ENCODE measurements at places on chromosomes 4 and X. TPM values are rescaled to one million over a fixed set of nuclear protein-coding genes. Genes with fewer than 3 reads are reported as not detected.
A peak's percentile ranks its signal among the peaks of the same experiment; 100 is the strongest.

The CFI gene
- total RNA-seq, result not detected

The GABRG1 gene
- total RNA-seq, result not detected

The DCX gene
- total RNA-seq, result not detected

The CXCL10 gene
- not detected for total RNA-seq

The EMCN gene
- total RNA-seq, result not detected

The QRFPR gene
- total RNA-seq, result not detected

The GDPD2 gene
- total RNA-seq, result not detected

The SASH3 gene
- 240 TPM for total RNA-seq

The FIP1L1 gene
- 84.8 TPM for total RNA-seq

GRCh38 chr4:125520258-125520990 is 205.7 kb downstream of the FAT4 start:
- DNase-seq, result no peak

GRCh38 chrX:17597836-17598439 is 139.4 kb upstream of the SCML1 start:
- DNase-seq, result no peak

DNA sequence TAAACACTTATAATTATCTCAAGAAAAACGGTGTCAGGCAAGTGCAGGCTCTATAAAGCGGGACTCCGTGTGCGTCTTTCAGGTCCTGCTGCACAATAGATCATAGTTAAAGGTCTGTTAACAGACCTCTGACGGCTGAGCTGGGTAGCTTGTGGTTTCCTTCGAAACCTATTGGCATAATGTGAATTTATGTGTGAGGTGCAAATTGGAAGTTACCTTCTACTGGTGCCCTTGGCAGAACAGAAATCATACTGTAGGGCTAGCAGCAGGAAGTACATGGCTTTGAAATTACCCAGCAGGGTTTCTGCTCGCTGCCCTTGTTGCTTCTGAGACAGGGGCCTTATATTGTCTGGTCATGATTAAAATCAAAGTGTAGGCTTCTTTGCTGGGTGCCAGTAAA is 216.4 kb upstream of the HAND2 start:
- DNase-seq, result no peak

GRCh38 chr4:139669890-139670289 is 4.3 kb downstream of the MGST2 start:
- no peak for DNase-seq

DNA sequence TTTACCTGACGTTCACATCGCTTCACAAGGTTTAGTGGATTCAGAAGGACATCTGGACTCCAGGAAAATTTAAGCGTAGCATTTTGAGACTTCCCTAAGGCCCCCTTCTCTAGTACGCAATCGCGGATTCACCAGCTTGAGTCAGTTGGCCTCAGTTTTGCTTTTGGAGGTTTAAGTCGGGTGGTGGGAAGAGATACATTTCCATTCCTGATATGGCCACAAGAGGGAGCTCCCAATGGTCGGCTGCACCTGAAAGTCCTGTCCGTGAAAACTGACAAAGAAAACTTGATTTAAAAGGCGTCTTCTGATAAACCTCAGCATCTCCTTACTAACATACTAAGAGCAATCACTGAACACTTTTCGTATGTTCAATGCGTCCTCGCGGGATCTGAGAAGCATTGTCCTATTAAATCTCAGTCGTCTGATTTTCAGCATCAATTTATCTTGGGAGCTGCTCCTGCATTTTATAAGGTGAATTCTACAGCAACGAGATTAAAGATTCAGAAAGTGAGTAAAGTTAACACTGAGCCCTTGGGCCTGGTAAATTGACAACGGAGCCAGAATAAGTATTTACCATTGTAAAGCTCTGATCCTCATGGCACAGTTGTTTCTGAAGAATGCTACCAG is 50.6 kb downstream of the LGI2 start:
- DNase-seq, result peak; percentile 68

DNA sequence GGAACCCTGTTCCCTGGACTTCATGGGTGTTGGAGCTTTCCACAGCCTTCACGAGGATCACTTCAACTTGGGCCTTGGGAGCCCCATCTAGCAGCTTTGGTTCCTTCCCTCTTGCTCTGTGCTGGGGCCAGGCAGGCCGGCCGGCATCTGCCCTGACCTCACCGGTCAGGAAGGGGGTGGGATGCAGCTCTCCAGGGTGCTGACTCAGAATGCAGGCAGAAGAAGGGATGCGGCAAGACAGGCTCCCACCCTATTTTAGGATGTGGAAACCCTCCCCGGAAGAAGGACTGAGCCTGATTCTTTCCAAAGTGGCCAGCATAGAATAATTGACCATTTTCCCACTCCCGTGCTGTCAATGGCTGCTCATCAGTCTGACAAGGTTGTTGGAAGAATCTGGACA is 47.1 kb downstream of the FHDC1 start:
- no peak for DNase-seq

- peak; percentile 5 for DNase-seq
Measured at GRCh38 chr4:78069859-78070258, 12.7 kb downstream of the FRAS1 start.

DNA sequence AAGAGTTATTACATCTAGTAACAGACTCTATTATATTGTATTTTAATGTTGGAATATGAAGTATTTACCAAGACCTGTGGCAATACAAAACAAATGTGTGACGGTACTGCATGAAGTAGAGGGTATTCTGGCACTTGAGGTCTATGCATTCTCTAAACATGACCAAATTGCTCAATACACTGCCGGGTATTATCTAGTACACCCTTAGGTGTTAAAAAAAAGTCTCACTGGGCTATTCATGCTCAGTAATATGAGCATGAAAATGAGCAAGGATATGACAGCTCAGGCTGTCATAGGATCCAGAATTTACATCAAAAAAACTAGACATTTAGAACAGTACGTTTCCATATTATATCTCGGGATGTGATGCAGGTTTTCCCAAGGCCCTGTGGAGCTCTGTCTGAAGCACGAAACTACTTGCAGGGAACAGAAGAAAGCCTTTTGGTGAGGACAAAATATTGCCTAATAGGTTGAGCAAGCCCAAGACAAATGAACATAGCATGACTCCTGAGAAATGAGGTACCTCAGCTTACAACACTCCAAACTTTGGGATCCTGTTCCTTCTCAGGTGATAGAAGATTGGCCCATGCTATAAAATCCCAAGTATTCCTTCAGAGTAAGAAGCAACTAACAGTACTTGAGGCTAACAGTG is 74.1 kb upstream of the MAOA start:
- DNase-seq, result no peak

DNA sequence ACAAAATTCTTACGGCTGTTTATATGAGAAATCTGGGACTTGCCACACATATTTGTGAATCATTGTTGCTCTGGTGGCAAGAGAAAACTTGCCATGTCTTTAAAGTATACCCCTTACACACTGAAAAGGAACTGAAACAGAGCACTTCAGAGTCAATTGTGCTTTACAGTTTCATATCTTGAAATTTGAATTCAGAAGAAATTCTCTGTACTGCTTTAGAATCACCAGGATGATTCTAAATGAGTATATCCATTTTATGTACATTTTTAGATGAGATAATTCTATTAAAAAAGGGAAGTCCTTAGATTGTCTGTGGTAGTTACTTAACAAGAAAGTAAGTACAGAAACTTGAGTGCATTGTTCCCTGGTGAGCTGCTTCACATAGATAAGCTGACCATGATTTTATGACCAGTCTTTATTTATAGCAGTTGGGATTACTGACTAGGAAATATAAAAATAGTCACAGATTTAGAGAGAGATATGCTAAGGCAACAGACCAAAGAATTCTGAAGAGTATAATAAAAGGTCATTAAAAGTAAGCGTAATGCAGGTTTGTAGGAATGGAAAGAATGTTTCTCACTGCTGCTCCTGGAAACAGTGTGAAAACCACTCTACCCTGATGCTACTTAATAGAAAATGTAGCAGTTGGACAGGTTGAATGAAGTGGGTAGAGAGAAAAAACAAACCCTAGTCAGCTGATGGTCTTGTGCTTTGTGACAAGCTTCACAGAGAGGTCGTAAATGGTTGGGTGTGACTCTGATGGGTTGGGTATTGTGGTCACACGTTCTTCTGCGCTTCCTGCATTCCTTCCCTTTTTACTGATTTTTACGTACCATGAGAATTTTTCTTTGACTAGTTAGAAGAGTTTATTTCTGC is 41.0 kb downstream of the FNIP2 start:
- DNase-seq, result peak; percentile 45

- peak; percentile 50 for DNase-seq
Measured at GRCh38 chrX:320126-320783, 1.7 kb upstream of the GTPBP6 start.

DNA sequence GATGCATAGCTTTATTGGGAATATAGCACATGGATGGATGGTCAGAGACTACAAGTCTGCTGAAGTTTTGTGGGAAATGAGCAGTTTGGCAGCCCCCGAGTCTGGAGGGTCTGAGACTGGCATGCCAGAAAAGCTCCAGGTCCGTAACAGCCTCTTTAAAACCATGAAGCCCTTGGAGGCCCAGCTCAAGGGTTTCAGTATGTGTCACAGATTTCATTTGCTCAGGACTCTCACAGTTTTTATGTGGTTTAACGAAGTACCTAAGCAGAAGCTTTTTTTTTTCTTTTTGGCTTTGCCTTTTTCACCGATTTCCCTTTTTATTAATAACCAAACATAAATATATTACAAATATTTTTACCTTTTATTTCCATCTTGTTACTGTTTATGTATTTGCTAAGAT is 30.6 kb upstream of the TMEM184C start:
- DNase-seq, result no peak

GRCh38 chr4:8081621-8082516 is 76.7 kb downstream of the ABLIM2 start:
- DNase-seq, result no peak

GRCh38 chr4:1608196-1608820 is 75.8 kb downstream of the FAM53A start:
- DNase-seq, result no peak

DNA sequence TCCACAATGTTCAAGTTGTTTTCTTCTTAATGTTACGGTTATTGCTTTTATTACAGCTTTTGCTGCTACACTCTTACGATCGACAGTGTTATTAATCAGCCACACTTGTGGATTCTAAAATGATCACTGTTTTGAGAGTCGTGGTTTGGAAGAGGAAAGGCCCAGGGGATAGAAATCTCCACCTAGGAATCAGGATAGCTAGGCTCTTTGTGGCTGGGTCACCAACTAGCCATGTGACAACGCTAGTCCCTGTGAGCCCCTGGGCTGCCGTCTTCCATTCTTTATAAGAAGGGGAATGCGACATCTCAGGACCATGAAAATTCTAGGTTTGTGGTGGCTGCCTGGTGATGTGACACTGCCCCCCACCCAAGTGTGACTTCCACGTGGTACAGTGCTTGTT is 380 bp downstream of the SLC34A2 start:
- no peak for DNase-seq

DNA sequence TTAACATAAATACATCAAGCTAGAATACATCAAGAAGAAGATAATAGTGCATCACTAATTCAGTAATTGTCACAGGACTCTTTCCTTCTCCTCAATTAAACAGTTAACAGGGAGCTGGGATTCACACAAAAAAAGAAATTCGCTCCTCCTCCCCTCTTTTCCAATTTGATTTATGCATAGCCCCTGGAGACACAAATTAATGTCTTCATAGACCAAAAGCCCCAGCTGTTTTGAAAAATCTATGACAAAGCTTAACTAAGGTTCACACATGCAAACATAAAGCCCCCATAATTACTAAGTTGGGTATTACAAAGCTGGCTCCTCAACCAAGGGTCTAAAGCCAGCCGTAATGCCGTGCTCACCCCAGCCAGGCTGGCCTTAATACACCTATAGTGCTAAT is 61.2 kb downstream of the ENOX2 start:
- no peak for DNase-seq

DNA sequence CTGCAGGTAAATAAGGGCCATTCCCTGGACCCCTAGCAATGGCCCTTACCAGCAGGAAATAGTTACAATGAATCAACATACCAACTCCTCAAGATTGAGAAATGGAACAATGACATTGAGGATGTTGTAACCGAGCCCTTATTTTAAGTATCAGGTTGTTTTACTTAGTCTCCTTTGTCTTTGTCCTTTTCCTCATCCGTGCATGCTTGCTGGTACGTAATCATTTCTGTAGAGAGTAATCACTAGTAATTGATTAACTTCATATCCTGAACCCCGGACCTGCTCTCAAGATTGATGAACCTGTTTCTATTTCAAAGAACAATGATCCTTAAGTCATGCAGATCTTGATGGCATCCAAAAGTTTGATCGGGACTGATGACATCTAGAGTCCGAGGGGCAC is 98.6 kb upstream of the LANCL3 start:
- no peak for DNase-seq

DNA sequence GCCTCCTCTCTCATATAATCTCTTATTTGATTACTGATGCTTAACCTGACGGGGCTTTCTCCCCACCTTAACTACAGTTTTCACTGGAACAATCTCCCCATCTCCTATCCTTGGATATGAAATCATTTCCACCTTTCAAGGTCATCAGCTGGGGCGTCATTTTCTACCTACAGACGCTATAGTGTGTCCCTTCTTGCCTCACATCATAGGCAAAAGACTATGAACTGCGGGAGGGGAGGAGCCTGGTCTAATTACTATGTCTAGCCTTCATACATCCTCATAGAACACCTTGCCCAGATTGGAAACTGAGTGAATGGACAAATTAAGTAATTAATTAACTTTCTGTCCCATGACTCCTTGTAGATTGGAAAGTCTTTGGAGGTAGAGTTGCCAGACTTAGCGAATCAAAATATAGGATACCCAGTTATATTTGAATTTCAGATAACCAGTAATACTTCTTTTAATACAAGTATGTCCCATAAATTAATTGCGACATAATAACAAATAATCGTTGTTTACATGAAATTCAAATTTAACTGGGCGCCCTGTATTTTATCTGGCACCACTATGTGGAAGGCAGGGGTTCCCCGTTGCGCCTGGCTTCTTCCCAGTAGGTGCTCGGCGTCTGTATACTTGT is 752 bp upstream of the ATP6AP2 start:
- DNase-seq, result no peak

GRCh38 chr4:73705056-73705432 is 35.3 kb upstream of the CXCL8 start:
- no peak for DNase-seq

GRCh38 chrX:130081421-130082045 is 28.8 kb downstream of the ELF4 start:
- DNase-seq, result no peak

DNA sequence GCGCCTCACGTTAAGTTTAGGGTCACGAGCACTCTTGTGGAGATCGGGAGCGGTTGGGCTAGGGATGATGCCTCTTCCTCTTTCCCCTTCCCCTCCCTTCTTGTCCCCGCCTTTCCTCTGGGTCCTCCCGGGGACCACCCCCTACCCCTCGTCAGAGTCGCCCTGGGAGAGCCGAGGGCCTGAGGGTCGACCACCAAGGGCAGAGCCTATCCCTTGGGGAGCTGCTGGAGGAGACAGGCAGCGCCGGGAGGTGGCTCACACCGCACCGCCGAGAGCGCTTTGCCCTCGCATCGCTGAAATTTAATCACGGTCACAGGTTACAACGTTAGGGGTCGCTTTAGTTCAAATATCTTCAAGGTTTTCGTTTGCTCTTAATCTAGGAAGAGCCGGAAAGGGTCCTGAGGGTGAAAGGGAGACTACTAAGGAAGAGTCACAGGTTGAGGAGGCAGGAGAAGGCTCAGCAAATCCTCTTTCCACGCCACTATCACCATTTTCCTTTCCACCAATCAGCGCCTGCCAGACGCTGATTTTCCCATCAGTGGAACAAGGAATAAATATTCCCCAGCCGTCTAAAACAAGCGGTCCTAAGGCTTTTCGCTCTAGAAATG is 528 bp upstream of the SNCA start:
- peak; percentile 36 for DNase-seq

GRCh38 chr4:165783626-165784025 is 89.4 kb upstream of the TLL1 start:
- no peak for DNase-seq
